CD8-positive, alpha-beta memory T cell (primary cell): ENCODE measurements at places on chromosomes 3 and 15. TPM values are rescaled to one million over a fixed set of nuclear protein-coding genes. Genes with fewer than 3 reads are reported as not detected.

Gene GOLGA8R
- total RNA-seq = 0.66 TPM

Gene ECE2
- not detected for total RNA-seq

- no peak for DNase-seq
These were observed 74.1 kb downstream of the LRTM1 start for GRCh38 chr3:54853573-54854404.

DNA sequence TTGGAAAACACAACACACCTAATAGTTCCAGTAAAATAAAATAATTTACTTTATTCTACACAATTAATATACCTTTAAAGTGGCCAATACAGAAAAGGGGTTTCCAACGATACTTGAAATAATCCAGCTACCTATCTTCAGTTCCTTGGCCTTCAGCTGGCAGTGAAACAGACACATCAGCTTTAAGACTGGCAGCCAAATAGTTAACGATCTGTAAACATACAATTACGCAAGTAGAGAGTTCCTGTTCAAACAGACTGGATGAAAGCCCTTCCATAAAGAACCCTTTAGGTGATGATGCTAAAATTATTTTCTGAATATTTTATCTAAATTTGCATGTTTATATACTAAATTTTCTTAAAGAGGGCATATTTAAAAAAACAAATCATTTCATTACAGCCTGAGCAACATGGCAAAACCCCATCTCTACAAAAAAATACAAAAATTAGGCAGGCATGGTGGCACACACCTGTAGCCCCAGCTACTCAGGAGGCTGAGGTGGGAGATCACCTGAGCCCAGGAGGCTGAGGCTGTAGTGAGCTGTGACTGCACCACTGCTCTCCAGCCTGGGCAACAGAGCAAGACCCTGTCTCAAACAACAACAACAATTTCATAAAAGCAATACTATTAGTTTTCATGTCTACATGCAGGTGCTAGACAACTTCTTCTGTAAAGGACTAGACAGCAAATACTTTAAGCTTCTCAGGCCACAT is 12.9 kb downstream of the DYNC1LI1 start:
- no peak for DNase-seq

GRCh38 chr3:177300039-177300833 is 103.0 kb upstream of the TBL1XR1 start:
- DNase-seq = no peak
